Fibroblast of skin of right quadriceps (primary cell): ENCODE measurements at places on chromosomes 7 and 10.

DNA sequence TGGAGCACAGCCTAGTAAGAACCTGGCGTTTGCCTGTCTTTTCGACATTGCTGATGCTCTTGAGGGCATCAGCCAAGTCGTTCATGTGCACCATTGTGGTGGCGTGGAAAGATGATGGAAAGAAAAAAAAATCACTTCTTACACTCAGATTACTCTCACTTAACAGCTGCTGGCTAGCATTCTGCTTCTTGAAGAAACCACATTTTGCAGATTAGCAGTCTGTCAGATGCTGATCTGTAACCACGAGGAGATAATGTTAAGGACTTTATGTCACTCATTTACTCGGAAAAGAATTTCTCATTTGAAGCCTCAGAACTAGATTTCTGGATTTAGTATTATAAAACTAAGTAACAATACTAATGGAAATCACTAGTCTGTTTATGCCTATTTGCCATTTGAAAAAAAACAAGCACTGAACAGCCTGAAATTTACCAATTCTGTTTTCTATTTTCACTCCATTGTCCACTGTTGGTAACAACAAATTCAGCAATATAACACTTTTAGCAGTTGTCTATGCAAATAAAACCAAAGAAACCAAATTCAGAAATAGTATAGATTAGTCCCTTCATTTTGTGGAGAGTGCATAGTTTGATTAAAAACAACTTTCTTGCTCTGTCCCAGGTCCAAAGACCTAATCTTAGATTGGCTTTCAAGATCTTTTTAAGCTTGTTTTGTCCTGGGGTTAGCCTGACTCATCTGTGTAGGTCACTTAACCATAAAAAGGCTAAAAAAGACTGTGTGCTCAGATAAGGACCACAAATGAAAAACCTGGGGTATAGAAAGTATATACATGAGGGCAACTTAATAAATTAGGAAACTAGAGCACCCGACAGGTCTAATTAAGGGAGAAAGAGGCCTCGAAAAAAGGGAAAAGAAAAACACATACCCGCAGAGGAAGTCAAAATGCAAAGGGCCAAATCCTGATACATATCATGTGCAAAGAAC is 67.5 kb downstream of the NT5C2 start:
- no peak for DNase-seq

GRCh38 chr10:68208424-68209042 is 23.4 kb downstream of the ATOH7 start:
- peak; percentile 67 for DNase-seq

GRCh38 chr7:142471820-142472219 is 214.0 kb upstream of the PRSS58 start:
- DNase-seq: no peak

DNA sequence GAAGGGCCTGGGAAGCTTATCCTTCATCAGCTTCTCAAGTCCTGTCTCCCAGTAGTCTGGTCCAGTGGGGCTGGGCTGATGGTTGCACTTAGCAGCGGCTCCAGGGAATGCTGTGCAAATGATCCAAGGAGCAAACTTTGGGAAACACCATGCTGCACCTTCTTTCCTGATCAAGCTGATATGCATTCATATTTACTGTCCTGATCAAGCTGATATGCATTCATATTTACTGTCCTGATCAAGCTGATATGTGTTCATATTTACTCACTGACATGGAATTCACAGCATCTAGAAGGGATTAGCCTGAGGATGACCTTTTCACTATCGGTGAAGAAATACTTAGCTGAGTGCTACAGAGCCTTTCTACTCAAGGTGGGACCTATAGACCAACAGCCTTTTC is 330.7 kb downstream of the BMPER start:
- peak; percentile 10 for DNase-seq

- DNase-seq: peak; percentile 62
Measured at GRCh38 chr7:99369767-99370391, 4.7 kb upstream of the ARPC1B start.
